ENCODE measurements at places on chromosomes 5 and 9.

DNA sequence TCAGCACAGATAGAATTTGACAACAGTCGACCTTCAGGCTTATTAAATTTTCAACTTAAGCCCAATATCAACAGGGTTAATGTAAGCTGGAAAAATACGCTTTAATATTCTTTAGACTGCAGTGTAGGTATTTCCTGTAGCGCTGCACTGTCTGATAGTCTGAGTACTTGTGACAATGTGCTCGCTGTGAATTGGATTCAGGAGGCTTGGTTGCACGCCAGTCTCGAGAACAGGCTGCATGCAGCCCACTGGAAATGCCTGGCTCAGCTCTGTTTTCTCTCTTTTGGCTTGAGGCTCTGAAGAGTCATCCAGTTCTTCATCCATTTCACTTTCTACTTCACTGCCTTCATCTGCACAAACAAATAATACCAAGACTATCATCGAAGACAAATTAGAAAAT, 300.9 kb downstream of the RFX3 start:
- no peak for DNase-seq

DNA sequence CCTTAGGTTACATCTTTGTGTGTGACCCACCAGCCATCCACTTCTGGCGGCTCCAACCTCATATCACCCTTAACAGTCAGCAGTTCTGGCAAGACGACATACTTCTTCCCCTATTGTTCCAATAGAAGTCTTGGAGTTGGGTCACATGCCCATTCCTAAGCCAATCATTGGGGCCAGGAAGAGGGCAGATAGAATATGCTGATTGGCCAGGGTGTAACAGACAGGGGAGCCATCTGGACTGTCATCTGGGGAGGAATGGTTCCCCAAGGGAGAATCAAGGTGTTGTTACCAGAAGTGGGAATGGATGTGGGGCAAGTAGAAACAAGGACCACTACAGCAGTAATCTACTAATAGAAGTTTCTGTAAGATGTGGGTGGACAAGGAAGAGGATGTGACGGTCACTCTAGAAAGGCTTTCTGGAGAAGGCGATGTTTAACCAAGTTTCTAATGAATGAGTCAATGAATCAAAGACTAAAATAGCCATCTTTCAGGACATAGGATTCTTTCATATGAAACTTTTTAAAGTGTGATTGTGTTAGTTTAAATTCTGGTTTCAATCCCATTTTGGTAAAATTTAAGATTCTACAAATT, 200.4 kb downstream of the ARHGAP26 start:
- DNase-seq, result no peak

DNA sequence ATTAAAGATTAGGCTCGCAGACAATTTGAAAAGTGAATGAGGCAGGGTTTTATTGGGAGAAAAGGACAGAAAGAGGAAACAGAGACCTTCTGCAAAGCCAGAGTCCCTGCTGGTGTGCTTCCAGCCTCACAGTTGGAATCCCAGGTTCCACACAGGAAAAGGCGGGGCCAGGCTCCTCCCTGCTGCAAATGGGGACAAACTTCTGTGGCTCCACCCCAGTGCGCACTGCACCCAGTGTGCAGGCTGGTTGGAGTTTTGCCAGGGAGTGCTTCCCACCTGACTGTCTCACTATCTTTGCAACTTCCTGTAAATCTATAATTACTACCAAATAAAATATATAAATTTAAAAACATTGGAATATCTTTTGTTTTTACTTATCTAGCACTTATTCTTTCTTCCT, 386.0 kb upstream of the GRIN3A start:
- no peak for DNase-seq

- DNase-seq, result no peak
Observed at GRCh38 chr5:128574041-128574440, 36.0 kb upstream of the FBN2 start.

DNA sequence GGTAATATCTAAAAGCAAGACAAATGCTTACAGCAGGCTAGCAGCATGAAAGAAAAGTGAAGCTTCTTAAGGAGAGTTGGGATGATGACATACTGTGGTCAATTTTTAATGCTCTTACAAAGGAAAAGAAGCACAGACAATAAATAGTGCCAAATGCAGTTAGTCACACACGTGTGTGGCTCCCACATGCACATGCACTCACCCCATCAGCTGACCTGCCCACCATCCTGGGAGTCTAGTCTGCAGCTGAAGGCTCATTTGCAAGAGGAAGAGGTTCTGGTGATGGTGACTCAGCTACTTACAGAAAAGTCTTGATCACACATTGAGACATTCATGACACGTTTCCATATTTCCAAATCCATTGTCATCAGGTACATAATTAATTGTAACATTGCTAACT, 129.3 kb downstream of the MRPL36 start:
- DNase-seq, result no peak

- no peak for DNase-seq
Observed at GRCh38 chr5:149143470-149143869, 2.2 kb downstream of the ABLIM3 start.

- peak; percentile 30 for DNase-seq
Observed at GRCh38 chr9:806285-807156, 35.0 kb upstream of the DMRT1 start.

DNA sequence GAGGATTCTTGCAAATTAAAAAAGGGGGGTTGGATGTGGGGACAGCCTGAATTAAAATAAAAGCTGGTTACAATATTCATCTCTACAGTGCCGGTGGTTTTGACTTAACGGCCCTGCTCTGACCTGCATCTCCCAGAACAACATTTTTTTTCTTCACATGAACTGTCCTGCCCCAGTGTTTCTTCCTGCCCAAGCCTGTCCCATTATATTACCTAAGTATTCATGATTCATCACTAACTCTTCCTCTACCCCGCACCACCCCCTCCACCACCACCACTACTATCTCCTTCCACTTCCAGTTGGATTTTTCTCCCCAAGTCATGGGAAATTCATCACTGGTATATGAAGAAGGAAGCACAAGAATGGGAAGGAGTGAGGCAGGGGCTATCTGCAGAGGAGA, 90.1 kb downstream of the ZFAND5 start:
- DNase-seq, result no peak

DNA sequence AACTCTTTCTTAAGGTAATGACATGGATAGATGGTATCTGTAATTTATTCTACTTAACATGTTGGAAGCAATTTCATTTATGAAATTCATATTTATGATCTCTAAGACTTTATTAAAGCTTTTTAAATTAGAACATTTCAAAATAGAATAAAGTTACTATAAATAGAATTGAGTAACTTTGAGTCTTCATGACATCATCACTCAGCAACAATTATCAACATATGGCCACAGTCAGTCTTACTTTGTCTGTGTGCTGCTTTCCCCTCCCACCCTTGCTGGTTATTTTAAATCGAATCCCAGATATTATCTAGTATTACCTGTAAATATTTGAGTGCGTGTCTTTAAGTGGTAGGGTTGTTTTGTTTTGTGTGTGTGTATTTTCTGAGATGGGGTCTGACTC, 65.2 kb downstream of the IPO11 start:
- DNase-seq, result no peak

DNA sequence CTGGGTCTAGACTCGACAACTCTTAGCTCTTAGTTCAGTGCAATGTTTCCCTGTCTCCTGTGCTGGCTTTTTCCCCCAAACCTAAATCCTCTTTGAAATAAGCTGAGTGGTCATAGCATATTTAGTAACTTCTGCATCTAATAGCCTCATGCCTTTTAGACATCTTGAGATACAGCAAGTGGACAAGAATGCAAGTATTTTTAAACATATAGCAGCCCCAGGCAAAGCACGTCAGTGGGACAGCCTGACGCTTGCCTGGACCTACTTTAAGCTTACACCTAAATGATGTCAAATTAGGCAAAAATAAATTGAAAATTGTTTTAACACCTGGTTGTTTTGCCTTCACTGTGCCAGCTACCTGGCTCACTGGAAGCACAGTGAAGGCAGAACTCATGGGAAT, 8.0 kb downstream of the C9 start:
- DNase-seq, result no peak

GRCh38 chr5:158879993-158880392, 219.7 kb downstream of the EBF1 start:
- DNase-seq, result no peak

GRCh38 chr5:40578501-40579451, 100.9 kb upstream of the PTGER4 start:
- no peak for DNase-seq

DNA sequence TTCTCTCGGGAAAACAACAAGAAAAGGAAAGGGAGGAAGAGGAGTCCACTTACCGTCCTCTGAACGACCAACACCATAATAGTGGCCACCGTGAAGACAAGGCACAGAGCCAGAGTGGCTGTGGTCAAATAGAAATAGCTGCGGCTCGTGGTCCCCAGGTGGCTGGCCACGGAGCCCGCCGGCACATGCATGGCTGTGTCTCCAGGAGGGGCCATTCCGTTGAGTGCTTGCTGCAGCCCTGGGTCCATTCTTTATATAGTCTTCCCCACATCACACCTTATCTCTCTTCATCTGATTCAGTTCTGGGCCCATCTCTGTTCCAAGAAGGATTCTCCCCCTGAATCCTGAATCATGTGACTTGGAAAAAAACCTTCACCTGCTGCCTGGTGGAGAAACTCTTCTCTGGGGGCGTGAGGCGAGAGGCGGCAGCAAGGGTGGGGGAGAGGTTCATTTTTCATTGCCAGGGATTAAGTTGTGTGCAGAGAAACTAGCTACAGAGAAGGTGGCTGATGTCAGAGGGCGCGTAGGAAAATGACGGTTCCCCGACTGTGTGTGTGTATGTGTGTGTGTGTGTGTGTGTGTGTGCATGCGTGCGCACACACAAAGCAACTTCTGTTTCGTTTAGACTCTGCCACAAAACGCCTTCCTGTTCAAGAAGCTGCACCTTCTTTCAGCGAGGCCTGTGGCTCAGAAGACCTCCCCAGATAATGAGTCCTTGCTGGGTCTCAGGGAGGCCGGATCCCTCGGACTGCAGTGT, at the start of gene TNFSF8:
Gene TNFSF8, minus strand, starts transcription at position 536 of the 757 bp plus-strand sequence. Its CDS starts 288 bp downstream, at position 248.
- DNase-seq, result peak; percentile 88

- DNase-seq, result no peak
Observed at GRCh38 chr9:72427801-72428200, 62.8 kb upstream of the ZFAND5 start.

DNA sequence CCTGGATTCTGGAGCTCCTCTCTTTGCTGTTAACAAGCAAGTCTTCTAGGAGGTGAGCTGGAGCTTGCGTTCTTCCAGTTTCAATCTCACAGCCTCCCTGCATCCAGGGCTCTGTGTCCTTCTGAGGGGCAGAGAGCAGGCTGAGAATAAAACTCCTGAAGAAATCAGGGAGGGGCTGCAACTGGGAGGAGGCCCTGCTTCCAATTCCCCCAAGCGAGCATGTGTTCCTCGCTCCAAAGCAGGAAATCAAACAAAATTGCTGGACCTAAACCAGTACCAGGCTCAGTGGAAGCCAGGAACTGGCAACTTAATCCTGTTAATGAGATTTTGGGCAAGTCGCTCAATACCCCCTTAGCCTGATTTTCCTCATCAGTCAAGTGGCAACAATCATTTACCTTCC, 181.8 kb downstream of the ASTN2 start:
- DNase-seq, result no peak

DNA sequence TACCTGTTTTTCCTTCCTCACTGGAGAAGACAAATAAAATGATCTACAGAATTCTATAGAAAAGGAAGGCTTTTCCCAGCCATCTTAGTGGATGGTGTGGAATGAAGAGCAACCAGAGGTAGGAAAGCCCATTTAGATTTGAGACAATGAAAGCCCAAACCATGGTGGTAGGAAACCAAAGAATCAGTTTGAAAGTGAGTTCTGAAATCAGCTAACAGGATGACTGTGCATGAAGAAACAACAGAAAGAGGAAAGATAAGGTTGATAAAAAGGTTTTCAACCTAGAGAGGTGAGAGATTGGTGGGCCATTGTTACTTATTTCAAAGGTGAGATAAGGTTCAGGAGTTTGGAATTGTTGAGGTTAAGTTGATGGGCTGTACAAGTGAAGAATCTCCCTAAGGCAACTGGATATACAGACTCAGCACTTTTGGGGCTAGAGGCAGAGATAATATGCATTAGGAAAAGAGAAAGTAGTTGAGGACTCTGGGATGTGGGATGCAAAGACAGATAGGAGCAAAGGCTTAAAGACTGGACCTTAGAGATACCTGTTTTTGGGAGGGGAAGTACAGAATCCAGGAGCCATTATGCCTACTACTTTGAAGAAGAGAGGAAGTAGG, 2.4 kb downstream of the CHMP5 start:
- no peak for DNase-seq

DNA sequence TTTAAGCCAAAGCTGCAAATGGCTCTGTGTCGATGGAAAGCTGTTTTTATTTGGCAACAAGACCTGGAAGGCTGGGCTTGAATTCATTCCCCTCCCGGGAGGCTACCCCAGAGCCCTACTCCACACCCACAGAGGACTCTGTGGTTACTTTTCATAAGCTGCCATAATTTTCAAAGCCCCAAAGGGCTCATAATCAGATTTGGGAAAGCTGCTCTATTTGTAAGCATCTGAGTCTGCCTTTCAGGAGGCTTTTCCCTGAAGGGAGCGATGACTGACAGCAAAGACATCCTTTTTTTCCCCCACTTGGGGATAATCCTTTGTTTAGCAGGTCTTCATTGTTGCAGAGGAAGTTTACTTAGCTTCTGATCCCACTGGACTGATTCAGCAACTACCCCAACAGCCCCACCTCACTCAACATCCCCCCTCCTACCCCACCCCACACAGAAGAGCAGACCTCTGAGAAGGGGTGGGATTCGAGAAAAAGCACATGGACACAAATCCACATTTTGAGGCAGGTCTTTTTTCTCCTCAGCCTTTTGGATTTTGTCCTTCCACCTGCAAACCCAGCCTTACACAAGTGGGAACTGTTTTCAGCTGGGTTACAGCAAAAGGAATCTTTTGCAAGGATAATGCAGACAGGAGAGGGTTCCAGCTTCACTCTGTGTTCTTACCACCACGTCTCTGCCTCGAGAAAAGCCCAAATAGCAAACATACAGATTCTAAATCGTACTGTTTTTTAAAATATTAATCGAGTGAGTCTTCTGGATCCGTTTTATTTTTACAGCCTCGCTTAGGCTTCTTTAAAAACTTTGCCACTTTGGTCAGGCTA, 244.4 kb upstream of the TUT7 start:
- DNase-seq, result no peak

DNA sequence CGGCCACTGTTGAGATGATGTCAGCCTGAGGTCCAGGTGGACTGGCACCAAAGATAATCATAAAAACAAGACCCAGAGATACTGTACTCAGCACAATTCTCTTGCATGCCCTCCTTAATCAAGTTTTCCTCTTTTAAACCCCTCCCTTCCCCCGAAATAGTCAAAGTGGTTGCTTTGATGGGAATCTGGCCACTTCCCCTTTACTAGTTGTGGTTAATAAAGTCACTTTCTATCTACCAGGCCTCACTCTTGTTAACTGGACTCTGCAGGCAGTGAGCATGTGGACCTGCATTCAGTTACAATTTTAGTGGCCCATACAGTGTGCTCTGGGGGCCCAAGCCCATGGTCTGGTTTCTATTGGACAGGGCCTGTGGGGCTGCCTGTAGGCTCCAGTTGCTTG, 17.5 kb downstream of the FBP2 start:
- no peak for DNase-seq

GRCh38 chr9:21075484-21075883, 2.3 kb downstream of the IFNB1 start:
- no peak for DNase-seq

DNA sequence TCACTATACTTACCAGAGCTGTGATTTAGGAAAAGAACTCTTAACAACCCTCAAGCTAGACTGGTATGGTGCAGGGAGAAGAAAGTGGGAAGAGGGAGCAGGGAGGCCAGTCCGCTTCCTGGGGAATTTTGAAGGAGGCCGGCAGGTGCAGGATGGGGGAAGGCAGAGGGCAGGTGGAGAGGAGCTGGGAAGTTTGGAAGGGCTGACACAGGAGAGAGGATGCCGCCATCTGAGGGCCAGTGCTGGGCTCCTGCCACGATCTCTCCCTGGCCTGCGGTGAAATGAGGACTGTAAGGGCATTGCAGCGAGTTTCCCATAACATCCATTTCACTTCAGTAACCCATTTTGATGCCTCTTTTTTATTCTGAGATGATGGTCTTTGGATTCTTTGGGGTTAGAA, 8.9 kb downstream of the DAB2IP start:
- DNase-seq, result no peak
